ENCODE measurements at places on chromosomes 16 and 17.

GRCh38 chr17:56987283-56987834 lies 9.4 kb downstream of the SCPEP1 start:
- DNase-seq: no peak

DNA sequence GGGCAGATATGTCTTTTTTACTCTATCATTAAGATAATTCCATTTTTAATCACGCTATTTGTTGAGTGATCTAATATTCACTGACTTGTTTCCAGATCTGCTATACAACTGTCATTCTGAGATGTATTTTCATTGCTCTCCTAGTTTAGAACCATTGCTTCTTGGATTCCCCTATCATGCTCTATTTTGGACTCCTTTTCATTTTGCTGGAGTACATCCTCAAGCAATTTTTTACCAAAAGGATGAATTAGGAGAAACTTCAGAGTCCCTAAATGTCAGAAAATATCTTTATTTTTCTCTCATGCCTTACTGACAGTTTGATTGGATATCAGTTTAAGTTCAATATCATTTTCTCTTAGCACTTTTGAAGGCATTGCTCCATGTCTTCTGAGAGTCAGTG lies 9.8 kb downstream of the MT4 start:
- DNase-seq: no peak

DNA sequence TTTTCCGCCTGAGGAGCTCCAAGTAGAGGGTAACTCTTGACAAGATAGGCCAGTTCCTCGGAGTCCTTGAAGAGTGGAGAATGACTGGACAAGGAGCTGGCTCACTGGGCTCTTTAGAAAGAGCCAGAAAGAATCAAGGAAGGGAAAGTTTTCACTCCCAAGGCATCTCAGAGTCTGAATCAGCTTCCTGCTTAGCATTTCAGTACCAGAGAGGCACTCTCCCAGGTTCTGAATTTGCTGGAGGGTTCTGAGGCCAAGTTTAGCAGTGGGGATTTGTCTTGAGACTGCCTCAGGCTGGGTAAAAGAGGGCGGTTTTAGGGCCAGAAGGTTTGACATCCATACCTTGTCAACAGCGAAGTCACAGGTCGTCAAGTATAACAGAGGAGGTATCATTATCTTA lies 25.5 kb downstream of the GP2 start:
- DNase-seq: no peak

DNA sequence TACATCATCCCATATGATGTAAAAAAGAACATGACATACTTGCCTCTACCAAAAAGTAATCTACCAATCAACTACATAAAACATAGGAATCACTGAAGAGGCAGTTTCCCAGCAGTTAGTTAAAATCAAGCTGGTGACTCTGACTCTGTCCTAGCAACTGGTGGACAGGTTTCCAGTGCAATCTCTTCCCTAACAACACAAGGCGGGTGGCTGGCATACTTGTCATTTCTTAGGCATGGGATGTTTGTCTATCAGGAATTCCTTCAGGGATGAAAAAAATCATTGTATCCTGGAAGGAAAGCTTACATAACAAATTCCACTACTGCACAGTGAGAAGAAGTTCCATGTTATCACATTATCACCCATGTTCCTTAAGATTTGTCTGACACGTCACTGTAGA lies 50.9 kb downstream of the HELZ start:
- DNase-seq: no peak

DNA sequence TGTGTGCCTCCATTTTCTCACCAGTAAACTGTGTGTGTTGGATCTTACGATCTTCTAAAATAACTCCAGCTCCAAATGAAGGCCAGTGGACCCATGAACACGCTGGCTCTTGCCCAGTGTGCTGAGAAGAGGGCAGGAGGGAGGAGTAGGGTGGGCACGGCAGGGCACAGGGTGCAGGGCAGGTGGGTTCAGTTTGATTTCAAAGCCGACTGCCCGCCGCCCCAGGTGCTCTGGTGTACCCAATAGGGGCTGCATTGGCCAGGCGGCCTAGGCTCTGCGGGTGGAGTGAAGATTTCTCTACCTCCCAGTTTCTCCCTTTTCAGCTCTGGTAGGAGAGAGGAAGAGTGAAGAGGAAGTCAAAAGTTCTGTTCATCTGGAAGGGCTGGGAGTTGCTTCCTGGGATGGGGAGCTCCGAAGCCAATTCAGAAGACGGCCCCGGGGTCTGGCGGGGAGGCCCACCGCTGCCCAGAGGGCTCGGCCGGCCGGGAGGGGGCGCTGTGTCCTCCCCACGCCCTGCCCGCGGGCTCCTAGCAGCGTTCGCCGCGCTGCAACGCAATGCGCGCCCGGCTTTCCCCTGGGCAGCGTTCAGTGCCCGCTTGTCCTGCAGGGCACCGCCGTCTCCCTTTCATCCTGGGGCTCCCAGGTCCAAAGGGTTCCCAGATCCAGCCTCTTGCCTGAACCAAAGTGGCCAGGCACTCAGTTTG lies 1.1 kb upstream of the CRHR1 start:
- DNase-seq: peak; percentile 47

DNA sequence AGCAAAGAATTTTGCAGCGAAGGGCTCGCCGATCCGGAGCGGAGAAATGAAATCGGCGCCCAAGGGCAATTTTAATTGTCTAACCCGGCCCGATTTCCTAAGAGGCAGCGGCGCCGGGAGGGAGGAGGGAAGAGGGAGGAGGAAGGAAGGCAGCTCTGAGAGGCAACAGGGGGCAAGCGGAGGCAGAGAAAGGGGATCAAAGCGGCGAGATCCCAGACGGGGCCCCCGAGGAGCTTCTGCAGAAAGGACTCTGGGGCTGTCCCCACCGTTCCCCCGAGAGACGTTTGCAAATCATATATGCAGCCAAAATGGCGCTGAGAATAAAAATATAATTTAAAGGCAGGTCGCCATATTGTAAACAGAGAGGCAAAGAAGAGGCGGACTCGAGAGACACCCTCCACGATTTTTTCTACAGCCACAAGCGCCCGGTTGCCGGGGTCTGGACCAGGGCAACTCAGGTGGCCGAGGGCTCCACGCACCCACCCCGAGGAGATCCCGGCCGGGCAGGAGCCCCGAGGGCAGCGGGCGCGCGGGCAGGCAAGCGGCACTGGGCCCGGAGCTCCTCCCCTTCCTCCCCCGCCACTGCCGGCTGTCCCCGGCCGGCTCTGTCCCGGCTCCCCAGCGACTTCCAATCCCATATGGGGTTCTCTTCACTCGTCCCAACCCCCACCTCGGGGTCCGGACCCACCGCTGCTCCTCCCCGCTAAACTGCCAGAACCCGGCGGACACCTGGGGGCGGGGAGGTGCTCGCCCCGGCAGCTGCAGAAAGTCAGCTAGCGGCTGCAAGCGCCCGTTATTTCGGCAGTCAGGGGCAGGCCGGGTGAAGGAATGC lies 1.9 kb downstream of the PHF12 start:
- DNase-seq: peak; percentile 59

DNA sequence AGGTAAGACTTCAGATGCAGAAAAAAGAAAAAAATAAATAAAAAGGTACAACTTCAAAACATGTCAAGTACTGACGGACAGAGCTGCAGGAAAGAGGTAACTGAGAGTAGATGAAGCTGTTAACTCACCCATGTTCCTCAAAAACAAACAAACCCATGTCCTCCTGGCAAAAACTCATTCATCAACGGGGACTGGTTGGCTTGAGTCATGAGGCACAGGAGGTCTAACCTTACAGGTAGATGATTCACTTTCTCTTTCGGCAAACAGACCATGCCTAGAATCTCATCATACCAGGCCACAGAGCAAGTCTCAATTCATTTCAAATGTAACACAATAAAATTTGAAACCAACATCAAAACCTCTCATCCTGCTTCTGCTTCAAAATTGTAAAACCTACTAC lies 12.3 kb upstream of the FASN start:
- no peak for DNase-seq

DNA sequence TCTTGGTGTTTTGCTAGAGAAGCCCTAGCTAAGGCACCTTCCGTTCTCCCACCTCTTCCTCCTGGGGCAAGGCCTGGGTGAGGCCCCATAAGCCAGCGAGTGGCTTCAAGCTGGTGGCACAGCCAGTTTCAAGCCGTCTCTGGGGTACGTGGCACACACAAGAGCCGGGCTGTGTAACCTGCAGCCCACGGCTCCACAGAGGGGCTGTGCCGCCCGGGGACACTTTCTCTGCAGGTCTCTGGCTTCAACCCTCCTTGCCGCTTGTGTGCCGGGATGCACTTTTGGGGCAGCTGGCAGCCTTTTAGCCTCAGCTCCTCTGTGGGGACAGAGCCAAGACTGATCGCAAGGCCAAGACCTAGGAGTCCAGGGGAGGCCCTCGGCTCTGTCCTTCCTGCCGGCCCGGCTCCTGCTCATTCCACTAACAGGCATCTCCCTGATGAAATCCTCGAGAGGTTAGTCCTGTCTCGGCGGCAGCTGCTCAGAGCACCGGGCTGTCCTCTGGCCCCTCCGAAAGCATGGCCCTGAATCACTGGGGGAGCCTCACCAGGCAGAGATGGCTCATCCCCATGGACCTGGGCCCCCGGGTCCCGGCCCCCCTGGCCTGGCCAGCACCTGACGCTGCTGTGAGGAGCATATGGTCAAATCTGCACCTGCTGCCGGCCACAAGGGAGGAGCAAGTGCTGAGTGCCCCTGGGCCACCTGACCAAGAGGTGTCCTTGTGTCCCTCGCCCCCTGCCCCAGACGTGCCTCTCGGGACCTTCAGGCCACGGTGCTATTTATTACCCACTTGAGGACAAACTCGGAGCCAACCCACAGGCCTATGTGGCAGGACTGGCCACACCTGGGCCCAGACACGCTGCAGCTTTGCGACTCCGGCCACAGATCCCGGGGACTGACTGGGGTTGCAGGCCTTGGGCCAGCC lies 98.5 kb downstream of the METRNL start:
- no peak for DNase-seq

GRCh38 chr17:29390851-29391631 lies 878 bp downstream of the TAOK1 start:
- DNase-seq: peak; percentile 14

DNA sequence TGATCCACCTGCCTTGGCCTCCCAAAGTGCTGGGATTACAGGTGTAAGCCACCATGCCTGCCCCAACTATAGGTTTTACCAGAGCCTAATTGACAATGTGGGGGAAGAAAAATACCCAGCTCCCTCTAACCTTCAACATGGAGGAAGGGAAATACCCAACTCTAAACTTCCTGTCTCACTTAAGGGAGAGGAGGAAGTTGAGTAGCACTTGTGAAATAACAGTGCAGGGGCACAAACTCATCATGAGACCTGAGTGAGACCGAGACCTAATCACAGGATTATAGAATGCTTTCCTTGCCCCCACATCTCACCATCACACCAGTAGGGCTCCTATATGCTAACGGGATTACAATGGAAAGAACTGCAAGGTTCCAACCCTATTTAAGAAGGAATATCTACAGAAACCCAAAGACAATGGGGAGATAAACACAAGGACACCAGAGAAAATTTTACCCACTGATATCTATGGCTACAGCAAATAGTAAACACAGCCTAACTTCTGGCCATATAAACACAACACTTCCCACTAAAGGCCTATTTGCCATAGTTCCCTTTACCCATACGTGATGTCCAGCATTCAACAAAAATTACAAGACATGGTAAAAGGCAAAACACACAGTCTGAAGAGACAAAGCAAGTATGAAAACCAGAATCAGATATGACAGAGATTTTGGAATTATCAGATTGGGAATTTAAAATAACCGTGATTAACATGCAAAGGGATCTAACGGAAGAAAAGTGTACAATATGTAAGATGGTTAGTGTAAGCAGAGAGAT lies 26.9 kb downstream of the OR3A1 start:
- DNase-seq: no peak

- DNase-seq: no peak
These were observed 30.9 kb upstream of the DUSP14 start for GRCh38 chr17:37458805-37459204.

DNA sequence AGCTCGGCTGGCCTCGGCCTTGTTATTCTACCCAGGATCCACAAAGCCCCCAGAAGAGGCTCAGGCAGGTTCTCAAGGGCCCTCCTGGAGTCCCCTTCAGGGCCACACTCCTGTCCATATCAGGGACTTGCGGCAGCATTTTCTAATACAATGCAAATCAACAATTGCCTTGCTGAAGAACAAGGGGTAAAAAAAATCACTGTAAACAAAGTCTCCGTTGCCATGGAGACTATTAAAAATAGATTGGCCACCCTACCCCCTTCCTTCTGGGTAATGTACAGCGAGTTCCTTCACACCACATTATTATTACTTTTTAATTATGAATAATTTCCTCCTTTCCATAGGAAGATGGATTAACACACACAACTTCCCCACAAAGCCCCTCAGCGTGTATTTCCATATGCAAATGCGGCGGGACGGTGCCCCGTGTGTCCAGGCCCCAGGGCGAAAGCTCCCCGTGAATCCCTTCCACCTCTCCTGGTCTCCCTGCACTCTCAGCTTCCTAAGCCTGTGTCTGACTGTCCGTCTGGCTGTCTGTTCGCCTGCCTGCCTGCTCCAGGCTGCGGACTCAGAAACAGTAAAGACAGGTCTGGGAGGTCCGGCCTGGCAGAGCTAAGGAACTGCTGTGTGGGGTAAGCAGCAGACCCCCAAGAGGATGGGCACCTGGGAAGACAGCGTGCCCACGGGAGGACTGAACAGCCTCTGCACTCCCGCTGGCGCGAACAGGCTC lies 196.6 kb downstream of the RBFOX3 start:
- DNase-seq: no peak

DNA sequence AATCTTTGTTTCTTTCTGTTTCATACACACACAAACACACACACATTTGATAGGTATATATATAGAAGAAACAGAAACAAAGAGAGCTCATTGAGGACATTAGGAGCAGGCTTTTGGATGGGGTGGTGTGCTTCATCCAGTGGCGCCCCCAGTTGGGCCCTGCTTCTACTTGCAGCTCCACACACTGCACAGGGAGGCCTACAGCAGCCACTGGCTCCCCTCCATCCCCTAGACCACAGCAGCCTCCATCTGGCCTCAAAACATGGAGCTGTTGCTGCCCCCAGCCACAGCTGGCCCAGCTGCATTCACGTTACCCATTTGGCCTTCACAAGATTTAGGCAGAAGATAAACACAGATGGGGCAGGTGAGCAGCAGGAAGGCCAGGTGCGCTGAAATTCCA lies 33.1 kb upstream of the NF1 start:
- DNase-seq: no peak

GRCh38 chr16:66750279-66751052 lies 943 bp downstream of the DYNC1LI2 start:
- peak; percentile 13 for DNase-seq
